ENCODE measurements at places on chromosomes 2 and 18. TPM values are rescaled to one million over a fixed set of nuclear protein-coding genes. Genes with fewer than 3 reads are reported as not detected.

The VIT gene
- total RNA-seq, result 0.48 TPM

The CD8B2 gene
- total RNA-seq, result not detected

The TAF4B gene
- total RNA-seq, result 1.2 TPM

The SCLY gene
- 28.6 TPM for total RNA-seq

The B4GALT6 gene
- total RNA-seq, result 24.2 TPM

The CYTIP gene
- not detected for total RNA-seq

The ANKRD62 gene
- not detected for total RNA-seq

The NEB gene
- 3.6 TPM for total RNA-seq

The DLGAP1 gene
- 0.81 TPM for total RNA-seq

The SKOR2 gene
- not detected for total RNA-seq

The UGT1A8 gene
- total RNA-seq, result not detected

The B3GNT7 gene
- 1.2 TPM for total RNA-seq

The HOXD13 gene
- not detected for total RNA-seq

The D2HGDH gene
- 27.9 TPM for total RNA-seq

The BBS5 gene
- total RNA-seq, result 5.6 TPM

The PASK gene
- total RNA-seq, result 17.3 TPM

The RPS27A gene
- total RNA-seq, result 939 TPM

The NAT8 gene
- total RNA-seq, result not detected

The MARCHF4 gene
- total RNA-seq, result 21.5 TPM

The CNTNAP5 gene
- not detected for total RNA-seq

The GALNT14 gene
- total RNA-seq, result 0.40 TPM

The GPATCH11 gene
- 12.1 TPM for total RNA-seq

The ALPI gene
- not detected for total RNA-seq

The TCF7L1 gene
- 13.2 TPM for total RNA-seq

The MSGN1 gene
- total RNA-seq, result not detected

The IL37 gene
- not detected for total RNA-seq

The SOX11 gene
- total RNA-seq, result not detected

The ITGB6 gene
- not detected for total RNA-seq

The CD207 gene
- not detected for total RNA-seq

The NXPH2 gene
- total RNA-seq, result not detected

The CASP10 gene
- 37.6 TPM for total RNA-seq

The C1D gene
- total RNA-seq, result 11.4 TPM

The XIRP2 gene
- total RNA-seq, result 0.66 TPM

The BCL11A gene
- 0.92 TPM for total RNA-seq

The CCDC195 gene
- not detected for total RNA-seq

The GPC1 gene
- total RNA-seq, result 23.9 TPM

The KLHL29 gene
- total RNA-seq, result 10.6 TPM

The UGT1A10 gene
- not detected for total RNA-seq

The ACVR2A gene
- total RNA-seq, result 7.5 TPM

The CCDC85A gene
- 16.9 TPM for total RNA-seq

The ZBTB7C gene
- total RNA-seq, result not detected

The LINC00305 gene
- not detected for total RNA-seq

The DHRS9 gene
- total RNA-seq, result not detected

The PMAIP1 gene
- total RNA-seq, result 13.5 TPM

The ACMSD gene
- not detected for total RNA-seq

The IGFBP5 gene
- total RNA-seq, result not detected

The COL3A1 gene
- 1.3 TPM for total RNA-seq

The OXER1 gene
- total RNA-seq, result not detected

The DSG1 gene
- not detected for total RNA-seq

The C18orf32 gene
- total RNA-seq, result 28.4 TPM

The CFC1 gene
- total RNA-seq, result not detected

The UGT1A4 gene
- total RNA-seq, result not detected
